ENCODE measurements at places on chromosomes 6 and 20.

DNA sequence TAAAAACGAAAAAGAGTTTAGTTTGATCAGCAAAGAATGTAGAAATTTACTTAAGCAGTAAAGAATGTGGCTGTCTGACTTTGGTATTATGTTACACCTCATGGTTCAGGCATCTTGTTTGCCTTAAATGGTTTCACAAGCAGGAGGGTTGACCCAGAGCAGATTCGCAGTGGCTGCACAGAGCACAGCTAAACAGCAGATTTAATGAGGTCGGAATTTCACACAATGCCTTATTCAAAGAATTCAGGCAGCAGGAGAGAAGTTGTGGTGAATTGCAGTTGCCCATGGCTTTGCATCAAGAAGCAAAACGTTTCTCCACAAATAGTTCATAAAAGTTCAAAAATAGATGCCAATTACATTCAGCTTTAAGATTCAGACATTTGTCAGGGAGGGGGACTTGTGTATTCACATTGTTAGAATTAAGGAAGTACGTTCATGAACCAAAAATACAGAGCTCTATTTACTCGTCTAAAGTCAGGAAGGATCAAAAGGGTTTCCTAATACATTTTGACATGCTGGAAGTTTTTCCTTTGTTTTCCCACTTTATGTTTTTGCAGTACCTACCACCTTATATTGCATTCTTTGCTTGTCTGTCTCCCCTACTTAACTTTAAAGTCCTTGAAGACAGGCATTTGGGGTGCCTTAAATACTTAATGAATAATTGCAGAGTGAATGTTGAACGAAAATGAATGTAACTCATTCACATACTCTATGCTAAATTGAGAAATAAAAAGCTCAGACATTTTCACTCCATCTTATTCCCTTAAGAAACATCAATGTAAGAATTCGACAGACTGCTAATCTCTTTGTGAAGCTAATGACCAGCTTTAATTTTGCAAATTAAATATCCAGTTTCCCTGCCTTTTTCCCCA lies 1163.6 kb upstream of the CITED2 start:
- no peak for DNase-seq

- no peak for DNase-seq
Observed at GRCh38 chr6:110971468-110971867, 10.4 kb upstream of the RPF2 start.

DNA sequence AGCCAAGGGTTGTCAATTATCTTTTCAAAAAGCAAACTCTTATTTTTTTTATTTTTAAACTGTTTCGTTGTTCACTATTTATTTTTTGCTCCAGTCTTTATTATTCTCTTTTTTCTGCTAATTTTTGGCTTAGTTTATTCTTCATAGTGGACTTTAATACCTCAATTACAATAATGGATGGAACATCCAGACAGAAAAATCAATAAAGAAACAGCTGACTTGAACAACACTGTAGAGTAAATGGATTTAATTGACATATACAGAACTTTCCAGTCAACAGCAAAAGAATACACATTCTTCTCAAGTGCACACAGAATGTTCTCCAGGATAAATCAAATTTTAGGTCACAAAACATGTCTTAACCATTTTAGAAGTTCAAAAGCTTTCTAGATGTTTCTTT lies 111.5 kb downstream of the MEI4 start:
- no peak for DNase-seq

- DNase-seq = peak; percentile 77
Observed at GRCh38 chr20:51639206-51639832, 96.8 kb upstream of the NFATC2 start.

DNA sequence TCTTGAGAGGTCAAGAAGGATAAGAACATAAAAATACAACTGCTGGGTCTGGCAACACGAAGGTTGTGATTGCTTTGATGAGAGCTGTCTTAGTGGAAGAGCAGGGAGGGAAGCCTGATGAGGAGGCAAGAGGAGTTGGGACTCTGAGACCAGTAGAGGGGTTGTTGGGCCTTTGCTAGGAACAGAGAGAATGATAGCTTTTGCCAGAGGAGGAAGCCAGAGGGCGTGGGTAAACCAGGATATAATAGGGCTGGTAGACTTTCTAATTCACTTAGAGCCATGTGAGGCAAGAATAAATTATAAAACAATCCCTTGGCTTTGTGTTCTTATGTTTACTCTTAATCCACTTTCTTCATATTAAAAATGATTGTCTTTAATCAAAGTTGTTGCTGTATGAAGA lies 78.6 kb downstream of the RCAN2 start:
- peak; percentile 13 for DNase-seq

GRCh38 chr6:19690325-19691075 lies 146.7 kb upstream of the ID4 start:
- no peak for DNase-seq

- DNase-seq = no peak
Observed at GRCh38 chr6:73830119-73830518, 134.1 kb downstream of the CD109 start.

- DNase-seq = no peak
Observed at GRCh38 chr20:52895701-52896100, 76.5 kb upstream of the TSHZ2 start.
